HCT116 (cell line): ENCODE measurements at places on chromosomes 11 and 22.

- no peak for DNase-seq
Observed at GRCh38 chr22:47846206-47846605, 1083.8 kb downstream of the TBC1D22A start.

GRCh38 chr11:82830746-82831145 lies 69.5 kb downstream of the PRCP start:
- DNase-seq, result no peak

DNA sequence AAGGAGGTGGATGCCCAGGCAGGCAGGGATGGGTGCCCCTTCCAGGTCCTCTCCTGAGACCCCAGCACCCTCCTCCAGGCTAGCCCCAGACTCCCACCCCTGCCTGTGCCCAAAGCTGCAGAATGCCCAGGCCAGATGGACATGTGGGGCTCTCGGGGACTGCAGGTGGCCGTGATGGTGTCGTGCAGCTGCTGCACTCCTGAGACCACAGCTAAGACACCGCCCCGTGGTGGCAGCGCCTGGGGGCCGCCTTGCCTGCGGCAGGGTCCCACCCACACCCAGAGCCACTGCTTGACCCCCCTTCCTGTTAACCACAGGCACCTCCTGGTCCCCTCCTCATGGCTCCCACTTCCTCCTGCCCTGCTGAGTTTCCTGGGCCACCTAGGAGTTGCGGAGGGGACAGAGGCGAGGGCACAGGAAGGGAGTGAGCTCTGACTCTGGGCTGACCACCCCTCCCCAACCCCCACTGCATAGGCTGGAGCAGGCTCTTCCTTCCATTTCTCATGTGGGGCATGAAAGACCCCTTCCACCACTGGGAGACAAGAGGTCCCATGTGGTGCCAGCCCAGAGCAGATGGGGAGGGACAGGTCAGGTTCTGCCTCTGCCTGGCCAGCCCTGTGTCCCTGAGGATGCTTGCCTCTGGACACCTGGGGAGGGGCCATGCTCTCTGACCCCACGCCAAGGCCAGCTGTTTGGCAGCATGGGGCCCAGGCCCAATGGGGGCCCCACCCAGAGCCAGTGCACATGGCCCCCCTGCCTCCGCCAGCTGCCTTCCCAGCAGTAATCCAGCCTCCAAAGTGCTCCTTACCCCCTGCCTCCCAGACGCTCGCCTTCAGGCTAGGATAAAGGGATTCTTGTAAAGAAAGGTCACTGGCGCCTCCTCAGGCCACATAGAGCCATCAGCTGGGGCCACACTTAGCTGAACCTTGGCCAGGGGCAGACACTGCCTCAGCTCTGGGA lies 29.3 kb downstream of the OSBPL5 start:
- DNase-seq, result no peak

GRCh38 chr22:37996079-37996478 lies 11.7 kb upstream of the SOX10 start:
- DNase-seq, result no peak

DNA sequence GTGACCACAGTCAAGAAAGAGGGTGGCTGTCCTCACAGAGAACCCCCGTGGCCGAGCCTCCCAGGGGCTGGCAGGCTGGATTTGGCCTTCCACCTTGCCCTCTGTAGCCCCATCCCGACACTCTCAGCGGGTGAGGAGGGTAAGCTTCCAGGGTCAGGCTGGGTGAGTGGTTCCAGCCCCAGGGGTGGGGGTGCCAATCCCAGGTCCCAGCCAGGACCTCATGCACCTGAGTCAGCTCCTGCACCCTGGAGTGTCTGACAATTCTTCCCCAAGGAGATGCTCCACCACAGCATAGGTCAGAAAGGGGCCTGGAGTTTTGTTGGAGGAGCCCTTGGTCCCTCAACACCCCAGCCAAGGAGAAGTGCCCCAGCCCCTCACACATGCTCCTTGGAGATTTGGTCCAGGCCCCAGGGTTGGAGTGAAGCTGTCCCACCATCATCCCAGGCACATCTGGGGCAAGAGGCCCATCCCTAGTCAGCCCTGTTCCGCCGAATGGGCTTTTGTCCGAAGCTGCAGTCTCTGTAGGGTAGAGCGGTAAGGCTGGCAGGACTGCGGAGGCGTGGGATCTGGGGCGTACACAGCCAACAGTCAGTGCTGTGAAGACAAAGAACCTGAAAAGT lies 8.4 kb downstream of the LINC01488 start:
- no peak for DNase-seq

DNA sequence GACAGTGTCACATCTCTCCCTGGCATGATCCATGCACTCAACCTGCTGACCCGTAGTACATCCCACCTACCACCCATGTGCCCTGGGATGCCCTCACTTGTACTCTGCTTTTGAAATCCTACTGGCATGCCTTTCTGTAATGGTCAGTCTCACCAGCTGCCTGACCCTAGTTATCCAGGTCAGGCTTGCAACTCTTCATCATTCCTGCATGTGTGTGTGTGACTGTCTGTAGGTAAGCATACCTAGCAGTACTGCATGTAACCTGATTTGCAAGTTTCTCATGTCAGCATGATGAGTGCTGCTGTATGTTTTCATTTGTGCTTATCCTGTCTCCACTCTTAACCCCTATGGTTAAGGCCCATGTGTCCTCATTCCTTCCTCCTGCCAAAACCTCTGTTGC lies 202.0 kb upstream of the MTNR1B start:
- DNase-seq, result no peak

DNA sequence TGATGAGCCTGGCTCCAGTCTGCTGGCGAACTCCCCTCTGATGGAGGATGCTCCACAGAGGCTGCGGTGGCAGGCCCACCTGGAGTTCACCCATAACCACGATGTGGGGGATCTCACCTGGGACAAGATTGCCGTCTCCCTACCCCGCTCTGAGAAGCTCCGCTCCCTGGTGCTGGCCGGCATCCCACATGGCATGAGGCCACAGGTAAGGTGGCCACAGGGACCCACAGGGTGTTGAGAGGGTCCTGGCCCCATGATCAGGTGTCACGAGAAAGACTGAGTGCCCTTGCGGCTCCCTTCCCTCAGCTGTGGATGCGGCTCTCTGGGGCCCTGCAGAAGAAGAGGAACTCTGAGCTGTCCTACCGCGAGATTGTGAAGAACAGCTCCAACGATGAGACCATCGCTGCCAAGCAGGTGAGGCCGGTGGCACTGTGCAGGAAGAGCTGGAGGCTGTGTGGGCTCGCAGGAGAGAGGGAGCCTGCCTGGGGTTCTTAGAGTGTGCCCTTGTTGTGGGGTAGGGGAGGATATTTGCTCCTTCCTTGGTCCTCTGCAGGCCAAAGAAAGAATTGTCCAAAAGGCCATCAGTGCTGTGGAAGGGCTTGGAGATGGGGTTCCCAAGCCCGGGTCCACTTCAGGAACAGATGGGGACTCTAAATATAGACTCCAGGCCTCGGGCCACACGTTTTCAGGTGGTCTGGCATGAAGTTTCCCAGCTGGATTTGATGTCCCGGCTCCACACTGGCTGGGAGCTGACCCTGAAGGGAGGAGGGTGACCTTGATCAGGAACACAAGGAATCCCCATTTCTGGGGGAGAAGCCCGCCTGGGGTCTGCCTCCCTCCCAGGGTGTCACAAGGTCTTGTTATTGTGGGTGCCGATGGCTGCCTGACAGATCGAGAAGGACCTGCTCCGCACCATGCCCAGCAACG lies 34.1 kb downstream of the SGSM3 start:
- no peak for DNase-seq

- no peak for DNase-seq
Observed at GRCh38 chr11:8826901-8827560, 84.0 kb upstream of the AKIP1 start.
